ENCODE measurements at places on chromosomes 6 and 20.

GRCh38 chr6:170182093-170182780, 108.6 kb downstream of the DLL1 start:
- DNase-seq, result no peak

GRCh38 chr6:75600768-75601167, 912 bp upstream of the SENP6 start:
- DNase-seq, result no peak

DNA sequence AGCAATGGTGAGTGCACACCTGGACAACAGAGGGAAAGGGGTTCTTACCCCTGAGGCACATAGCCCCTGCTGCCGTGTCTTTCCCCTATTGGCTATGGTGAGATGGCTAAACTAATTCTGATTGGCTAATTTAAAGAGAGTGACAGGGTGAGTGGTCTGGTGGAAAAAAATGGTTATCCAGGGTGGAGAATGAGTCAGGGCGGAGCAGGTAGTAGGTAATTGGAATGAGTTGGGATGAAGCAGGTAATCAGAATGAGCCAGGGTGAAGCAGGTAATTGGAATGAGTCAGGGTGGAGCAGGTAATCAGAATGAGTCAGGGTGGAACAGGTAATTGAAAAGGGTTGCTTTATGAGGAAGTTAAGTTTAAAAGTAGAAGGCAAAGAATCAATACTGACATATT, 200.3 kb downstream of the EYA4 start:
- no peak for DNase-seq

- no peak for DNase-seq
These were observed 262.0 kb downstream of the BMP7 start for GRCh38 chr20:57004416-57004815.

DNA sequence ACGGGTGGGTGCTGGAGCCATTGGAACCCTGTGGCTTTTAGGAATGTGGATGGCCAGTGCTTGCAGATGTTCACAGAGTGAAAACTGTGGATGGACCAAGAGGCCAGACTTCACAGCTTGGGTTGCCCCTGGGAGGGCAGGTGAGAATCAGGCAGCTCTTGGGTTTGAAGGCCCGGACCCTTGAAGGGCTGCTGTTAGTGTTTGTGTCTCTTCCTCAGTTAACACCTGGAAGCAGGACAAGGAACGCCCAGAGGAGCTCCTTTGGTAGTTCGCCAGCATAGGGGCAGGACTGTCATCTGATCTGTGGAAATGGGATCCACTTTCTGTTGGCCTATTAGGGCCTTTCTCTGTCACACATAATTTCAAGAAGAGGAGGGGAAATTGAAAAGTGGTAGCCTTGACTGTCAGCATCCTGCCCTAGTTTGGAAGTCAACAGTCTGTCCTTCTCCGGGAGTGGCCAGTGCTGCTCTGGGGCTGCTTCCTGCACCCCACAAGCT, 43.6 kb downstream of the RIOK1 start:
- no peak for DNase-seq

DNA sequence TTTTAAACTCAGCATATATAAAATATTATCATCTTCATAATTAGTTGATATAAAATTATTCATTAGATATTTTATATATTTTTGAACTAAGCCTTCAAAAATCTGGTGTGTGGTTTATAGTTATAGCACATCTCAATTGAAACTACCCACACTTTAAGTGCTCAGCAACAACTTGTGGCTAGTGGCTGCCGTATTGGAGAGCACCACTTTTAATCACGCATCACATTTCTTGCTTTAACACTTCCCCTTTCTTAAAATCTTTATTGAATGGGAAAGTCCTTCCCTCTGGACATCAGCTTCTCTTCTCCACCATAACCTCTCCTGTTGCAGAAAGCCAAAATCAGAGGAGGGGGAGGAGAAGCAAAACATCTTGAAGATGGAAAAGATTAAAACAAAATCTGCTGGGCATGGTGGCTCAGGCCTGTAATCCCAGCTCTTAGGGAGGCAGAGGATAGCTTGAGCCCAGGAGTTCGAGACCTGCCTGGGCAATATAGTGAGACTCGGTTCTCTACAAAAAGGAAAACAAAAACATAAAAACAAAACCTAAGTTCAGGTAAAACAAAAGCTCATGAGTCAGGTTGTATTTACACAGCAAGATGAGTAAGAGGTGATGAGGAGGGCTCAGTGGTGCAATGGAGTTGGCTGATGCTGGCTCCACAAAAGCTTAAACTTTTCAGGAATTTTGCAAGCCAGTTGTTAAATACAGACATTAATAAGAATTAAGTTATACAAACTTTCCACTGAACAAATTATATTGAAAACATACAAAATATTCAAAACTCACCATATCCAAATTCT, 237.0 kb upstream of the SUPT3H start:
- DNase-seq, result no peak

GRCh38 chr20:8837396-8837795, 231.5 kb upstream of the PLCB4 start:
- no peak for DNase-seq

DNA sequence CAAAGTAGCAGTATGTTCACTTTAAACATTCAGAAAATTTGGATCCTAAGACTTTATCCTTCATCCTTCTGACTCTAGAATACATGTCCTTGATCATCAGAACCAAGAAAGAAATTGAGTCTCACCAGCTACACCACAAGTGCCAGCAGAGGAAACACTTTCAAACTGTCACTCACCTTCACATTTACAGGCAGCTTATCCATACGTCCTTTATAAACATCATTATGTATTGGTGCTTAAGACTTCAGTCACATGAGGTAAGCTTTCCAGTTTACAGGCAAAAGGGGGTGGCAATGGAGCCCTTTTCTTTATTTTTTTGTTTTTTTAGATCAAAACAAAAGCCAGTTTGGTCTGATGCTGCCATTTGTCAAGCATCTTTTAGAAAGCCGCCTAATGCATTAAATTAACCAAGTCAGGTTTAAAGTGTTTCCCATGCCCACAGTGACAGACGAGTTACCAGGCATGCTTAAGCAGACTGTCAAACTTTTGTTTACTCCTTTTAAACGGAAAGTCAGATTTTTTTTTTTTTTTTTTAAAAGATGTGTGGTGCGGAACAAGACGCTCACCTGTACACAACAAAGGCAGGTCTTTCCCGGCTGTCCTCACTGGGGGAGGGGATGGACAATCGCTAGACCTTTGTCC, 952 bp upstream of the BRPF3 start:
- DNase-seq, result no peak

GRCh38 chr6:168534265-168534664, 93.3 kb downstream of the SMOC2 start:
- DNase-seq, result no peak

DNA sequence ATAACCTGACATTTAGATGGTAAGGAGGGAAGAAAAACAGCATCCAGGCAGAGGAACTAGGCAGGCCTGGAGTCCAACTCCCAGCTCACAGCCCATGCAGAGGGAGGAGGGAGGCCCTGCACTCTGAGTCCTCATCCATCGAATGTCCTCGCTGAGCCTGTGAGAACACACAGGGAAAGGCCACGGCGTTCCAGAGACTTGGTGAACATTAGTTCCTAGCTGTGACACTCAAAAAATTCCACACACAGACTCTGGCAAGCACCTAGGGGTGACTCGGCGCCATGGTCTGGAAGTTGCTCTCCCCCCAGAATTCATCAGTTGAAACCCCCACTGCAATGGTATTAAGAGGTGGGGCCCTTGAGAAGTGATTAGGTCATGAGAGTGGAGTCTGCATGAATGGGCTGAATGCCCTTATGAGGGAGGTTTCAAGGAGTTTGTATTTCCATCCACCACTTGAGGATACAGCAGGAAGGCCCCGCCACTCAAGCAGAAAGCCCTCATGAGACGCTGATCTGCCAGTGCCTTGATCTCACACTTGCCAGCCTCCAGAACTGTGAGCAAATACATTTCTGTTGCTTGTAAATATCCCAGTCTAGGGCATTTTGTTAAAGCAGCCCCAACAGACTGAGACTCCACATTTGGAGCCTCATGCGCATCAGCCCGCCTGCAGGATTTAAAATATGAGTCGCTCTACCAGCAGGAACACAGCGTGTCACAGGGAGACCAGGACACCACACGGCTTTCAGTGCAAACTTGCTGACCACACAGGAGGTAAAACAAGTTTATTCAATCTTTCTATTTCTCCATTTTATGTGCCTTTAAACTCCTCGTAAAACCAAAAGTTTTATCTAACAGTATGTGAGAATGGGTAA, 73.9 kb downstream of the WDR27 start:
- no peak for DNase-seq

DNA sequence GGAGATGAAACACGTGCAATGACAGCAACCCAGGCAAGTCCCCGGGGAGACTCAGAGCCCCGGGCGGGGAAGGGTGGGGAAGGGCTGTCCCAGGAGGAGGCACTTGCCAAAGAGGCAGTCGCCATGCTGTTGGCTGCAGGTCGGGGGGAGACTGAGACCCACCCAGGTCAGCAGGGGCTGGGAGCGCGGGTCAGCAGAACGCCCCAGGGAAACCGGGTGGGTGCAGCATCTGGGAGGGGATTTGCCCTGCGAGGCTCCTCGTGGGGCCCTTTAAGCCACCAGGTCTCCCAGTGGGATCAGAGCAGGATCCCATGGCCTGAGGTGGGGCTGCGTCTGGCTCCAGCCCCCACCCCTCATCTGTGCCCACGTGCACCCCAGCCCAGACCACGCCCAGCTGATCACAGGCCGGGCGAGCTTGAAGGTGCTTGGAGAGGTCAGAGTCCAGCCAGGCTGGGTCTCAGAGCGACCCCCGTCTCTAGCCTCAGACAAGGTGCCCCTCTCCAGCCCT, 65.5 kb downstream of the YTHDF1 start:
- no peak for DNase-seq
